ENCODE measurements at places on chromosomes 4 and X.
A peak's percentile ranks its signal among the peaks of the same experiment; 100 is the strongest.

DNA sequence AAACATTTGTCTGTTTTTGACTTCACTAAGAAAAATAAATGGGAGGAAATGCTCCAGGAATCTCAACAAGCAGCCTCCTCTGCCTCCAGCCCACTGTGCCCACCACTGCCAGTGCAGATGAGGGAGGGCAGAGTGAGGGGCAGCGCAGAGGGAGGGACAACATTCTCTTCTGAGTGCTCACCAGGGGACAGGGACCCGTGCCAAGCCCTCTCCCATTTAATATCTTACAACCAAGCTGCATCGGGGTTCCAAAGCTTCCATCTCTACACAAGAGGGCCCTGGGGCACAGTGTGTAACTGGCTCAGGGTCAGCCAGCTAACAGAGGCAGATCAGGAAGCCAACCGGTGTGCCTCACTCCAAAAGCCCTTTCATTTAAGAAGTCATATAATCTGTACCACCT is 120.4 kb downstream of the NSUN7 start:
- no peak for DNase-seq

- DNase-seq: no peak
Observed at GRCh38 chr4:55318175-55319129, 27.6 kb upstream of the SRD5A3 start.

- no peak for DNase-seq
Observed at GRCh38 chr4:6253961-6254360, 15.7 kb upstream of the WFS1 start.

- DNase-seq: no peak
Observed at GRCh38 chrX:110442635-110443034, 84.0 kb downstream of the RTL9 start.

DNA sequence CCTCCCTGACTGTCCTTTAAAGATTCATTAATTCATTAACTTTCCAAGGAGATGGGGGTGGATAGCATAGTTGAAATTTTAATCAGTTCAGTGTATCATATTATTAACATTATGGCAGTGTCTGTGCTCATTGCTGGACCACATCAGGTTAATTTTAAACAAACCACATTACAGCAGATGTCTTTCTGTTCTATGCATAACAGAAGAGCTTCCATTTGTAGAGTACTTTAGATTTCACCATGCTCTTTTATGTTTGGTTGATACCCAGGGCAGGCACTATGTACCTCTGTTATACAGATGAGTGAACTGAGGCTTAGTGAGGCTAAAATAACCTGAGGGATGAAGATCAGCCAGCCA is 41.1 kb downstream of the AFF2 start:
- no peak for DNase-seq

DNA sequence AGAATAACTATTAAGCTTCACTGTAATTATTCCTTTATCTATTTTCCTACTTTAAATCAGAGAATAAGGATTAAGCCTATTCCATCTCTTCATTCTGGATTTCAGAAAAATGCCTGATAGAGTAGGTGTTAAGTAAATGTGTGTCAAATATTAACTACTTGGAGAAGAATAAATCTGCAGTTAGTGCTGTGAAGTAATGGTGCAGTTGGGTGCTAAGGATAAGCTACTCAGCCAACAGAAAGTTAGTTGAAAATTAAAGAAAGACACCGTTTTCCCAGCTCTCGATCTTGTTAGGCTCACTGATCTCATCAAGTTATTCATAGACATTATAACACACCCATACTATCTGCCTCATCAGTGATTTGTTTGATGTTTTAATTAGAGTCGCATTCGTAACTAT is 7.1 kb downstream of the PF4V1 start:
- DNase-seq: no peak

GRCh38 chrX:28022371-28022770 is 41.1 kb upstream of the DCAF8L1 start:
- DNase-seq: no peak

GRCh38 chr4:87974856-87975462 is 555 bp upstream of the SPP1 start:
- DNase-seq: no peak

DNA sequence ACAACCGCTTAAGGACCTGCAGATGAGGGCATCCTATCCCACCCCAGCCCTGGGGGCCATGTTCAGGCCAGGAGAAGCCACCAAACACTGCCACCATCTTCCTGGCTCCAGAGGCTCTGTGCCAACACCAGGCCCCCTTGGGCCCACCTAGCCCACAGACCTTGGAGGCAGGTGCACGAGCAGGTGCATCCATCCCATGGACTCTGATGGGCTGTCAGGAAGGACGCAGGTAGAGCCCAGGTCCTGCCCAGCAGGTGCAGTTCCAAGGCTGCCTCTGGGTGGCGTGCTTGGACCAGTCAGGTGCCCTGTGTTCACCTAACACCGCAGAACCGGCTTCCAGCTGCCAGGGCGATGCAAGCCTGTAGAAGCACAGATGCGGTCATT is 22.8 kb upstream of the PDE6B start:
- DNase-seq: no peak

- DNase-seq: no peak
Observed at GRCh38 chrX:20545538-20545937, 278.8 kb upstream of the RPS6KA3 start.

GRCh38 chrX:113390531-113390930 is 549.9 kb upstream of the AMOT start:
- no peak for DNase-seq

DNA sequence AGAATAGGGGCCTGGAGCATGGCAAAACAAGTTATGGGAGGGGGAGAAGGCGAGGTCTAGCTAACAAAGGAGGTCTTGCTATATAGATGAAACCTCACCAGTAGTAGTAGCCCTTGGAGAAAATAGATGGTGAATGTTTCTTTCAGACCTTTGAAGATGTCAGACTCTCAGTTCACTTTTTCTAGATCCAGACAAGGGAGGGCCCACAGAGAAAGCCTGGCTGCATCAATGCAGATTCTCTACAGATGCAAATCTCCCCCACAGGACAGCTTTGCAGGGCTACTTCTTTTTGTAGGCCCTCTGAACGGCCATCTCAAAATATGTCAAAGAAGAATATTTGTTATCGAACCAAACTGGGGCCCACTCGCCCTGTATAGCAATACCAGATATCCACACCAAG is 159.7 kb downstream of the ANK2 start:
- DNase-seq: no peak

DNA sequence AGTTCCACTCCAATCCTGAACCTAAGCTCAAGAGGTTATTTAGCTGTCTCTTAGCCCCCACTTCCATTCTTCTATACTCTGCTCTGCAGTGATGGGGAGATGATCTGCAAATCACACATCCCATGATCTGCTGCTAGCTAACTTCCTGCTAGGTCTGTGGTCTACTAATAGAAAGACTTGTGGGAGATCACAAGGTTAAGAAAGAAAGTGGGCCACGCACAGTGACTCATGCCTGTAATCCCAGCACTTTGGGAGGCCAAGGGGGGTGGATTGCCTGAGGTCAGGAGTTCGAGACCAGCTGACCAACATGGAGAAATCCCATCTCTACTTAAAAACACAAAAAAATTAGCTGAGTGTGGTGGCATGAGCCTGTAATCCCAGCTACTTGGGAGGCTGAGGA is 471.1 kb upstream of the NWD2 start:
- DNase-seq: no peak

GRCh38 chr4:145861336-145862318 is 77.0 kb downstream of the ZNF827 start:
- DNase-seq: no peak

DNA sequence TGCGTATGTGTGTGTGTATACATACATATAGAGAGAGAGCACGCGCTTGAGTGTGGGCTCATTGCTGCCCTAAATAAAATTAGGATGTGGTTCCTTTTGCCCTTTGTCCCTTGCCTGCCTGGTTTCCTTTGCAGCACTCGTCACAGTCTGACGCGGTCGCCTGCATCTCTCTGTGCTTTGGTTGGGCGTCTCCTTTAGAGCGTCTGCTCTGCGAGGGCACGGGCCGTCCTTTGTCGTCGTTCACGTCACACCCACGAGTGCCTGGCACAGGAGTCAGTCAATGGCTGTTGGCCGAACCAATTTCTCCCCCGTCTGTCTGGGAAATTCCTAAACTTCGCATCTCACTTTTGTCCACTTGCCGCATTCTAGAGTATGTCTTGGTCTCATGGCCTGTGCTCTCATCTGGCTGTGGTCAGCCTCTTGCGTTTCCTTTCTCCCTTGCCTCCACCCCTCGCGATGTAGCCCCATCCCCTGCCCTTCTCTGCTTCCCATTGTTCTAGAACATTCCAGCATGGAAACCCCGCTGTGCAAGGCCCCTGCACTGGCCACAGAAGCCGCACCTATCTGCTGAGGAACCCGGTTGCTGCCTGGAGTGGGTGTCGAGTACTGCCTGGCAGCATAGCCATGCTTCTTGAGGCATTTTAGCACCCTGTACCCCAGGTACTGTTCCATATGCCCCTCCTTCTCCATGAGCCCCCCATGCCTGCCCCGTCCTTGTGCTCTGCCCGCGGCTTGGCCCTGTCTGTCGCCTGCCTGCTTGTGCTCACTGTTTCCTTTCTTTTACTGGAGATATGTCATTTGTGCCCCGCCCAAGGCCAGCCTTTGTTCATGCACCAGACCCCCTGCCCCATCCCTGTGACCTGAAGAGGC is 8.0 kb downstream of the MAEA start:
- DNase-seq: peak; percentile 39

GRCh38 chr4:155885666-155886065 is 17.8 kb upstream of the TDO2 start:
- DNase-seq: no peak

DNA sequence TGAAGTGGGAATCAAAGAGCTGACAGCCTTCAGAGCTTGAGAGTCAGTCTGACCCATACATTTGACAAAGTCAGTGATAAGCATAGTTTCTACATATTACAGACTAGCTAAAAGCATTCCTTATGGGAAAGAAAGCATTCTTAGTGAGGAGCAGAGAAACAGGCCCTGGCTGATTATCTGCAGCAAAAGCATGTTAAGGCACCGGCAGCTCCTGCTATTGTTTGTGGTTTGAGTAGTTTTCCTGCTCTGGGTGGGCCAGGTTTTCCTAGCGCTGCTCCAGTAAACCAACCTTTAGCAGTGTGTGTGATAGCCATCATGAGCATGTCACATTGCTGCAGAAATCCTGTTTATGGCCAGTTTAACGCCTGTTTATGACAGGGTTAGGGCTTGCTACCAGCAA is 51.6 kb upstream of the WDR1 start:
- DNase-seq: no peak

DNA sequence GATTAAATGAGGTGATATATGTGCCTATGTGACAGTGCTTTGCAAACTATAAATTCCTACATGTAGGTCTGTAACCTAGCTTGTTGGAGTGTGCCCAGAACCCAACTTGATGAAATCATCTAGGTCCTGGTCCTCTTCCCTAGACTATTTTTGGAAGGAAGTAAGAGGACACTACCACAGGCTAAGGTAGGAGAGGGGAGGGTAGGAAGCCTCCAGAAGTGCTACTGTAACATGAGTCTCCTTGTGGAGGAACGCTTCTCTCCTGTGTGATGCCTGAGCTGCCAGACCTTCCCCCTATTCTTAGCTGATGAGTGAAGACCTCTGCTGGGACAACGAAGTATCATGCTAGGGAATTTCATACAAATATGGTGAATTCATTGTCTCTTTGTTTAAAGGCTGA is 41.8 kb upstream of the IL21 start:
- no peak for DNase-seq

DNA sequence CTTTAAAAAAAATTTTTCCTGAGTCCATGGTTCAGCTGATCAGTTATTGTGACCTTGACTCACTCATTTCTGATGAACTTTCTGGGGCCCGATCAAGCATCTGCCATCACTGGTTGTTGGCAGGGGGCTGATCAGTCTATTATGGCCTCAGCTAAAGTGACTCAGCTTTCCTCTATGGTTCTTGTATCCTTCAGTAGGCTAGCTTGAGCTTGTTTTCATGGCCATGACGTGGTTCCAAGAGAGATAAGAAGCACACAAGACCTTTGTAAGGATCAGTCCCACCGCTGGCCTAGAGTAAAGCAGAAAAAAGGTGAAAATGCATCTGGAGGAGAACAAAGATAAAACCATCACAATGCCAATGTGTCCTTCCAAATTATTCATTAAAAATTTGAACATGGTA is 29.8 kb upstream of the EPGN start:
- DNase-seq: no peak

DNA sequence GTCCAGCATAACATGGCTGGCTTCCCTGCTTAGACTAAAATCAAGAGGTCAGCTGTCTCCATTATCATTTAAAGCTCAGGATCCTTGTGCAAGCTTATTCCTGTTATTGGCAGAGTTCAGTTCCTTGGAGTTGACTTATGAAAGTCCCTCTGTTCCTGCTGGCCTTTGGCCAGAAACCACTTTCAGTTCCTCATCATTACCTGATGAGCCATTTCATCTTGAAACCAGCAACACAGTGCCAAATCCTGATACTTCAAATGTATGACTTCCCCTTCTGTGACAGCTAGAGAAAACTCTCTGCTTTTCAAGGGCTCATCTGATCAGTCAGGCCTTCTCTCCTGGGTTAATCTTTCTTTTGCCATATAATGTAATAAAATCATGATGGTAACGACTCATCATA is 110.6 kb upstream of the FSTL5 start:
- DNase-seq: no peak

- DNase-seq: no peak
Observed at GRCh38 chrX:27863809-27864208, 56.0 kb downstream of the MAGEB10 start.

All from T-helper 22 cell (primary cell).